ENCODE measurements at places on chromosomes 7 and 10. TPM values are rescaled to one million over a fixed set of nuclear protein-coding genes. Genes with fewer than 3 reads are reported as not detected.

Gene MMRN2
- total RNA-seq, result 0.40 TPM

DNA sequence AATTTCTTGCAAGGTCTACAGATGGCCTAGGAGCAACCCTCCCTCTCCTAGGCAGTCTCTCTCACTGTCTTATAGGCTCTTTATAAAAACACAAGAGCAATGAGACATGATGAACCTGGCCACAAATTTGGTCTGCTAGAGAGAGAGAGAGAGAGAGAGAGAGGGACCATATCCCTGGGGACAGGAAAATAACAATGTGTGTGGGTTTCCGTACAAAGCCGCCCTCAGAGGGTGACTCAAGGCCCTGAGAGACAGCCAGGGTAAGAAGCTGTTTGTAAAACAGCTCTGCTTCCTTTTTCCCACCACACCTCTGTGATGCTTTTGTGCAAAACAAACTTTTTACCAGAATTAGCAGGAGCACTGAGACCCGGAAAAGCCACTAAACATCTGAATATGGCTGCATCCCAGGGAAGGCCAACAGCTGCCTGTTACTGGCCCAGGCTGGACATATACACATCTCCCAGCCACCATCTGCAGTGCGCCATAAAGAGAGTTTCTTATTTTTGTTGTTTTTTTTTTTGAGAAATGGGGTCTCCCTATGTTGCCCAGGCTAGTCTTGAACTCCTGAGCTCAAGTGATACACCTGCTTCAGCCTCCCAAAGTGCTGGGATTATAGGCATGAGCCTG is 18.4 kb downstream of the GIMAP5 start:
- H3K4me1 ChIP-seq, result no peaks in the 10 kb centered on the region
- no peaks in the 10 kb centered on the region for H3K36me3 ChIP-seq
- no peak for DNase-seq

DNA sequence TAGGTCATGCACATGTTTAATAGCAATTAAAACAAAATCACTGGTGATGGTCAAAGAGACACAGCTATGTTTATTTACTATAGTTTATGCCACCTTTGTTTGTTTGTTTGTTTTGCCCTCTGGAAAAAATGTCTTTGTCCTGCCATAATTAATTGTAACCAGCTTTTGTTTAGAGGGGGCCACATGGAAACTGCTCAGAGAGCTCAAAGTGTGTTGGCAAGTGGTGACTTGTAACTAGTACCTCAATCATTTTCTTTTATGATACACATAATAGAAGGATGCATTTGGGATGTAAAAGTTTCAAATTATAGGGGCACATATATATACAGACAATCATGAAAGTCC is 40.2 kb downstream of the GRK5 start:
- no peaks in the 10 kb centered on the region for H3K36me3 ChIP-seq
- DNase-seq, result no peak
- H3K27ac ChIP-seq, result peak overlapping the region; percentile 98
- H3K27me3 ChIP-seq, result no peaks in the 10 kb centered on the region
- H3K4me1 ChIP-seq, result peaks cover 58% of the 10 kb centered on the region

DNA sequence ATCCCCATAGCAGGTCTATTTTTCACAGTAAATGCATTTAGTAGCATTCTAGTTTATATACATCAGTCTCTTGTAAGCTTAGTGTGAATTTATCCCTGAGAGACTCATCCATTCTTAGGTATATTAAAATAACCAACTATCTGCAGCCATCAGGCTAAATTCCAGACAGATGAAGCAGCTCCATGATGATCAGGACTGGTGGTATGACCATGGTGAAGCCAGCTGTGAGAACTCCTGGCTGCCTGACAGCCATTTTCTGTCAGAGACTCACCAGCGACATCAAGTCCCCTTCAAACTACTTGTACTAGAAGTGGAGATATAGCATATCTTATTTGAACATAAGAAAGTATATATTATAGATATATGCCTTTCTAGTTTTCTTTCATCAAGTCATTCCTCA is 70.3 kb upstream of the GSDME start:
- no peaks in the 10 kb centered on the region for H3K36me3 ChIP-seq
- no peak overlapping the region for H3K27ac ChIP-seq
- no peak overlapping the region for H3K4me3 ChIP-seq
- DNase-seq, result no peak
- peaks cover 37% of the 10 kb centered on the region for H3K4me1 ChIP-seq

DNA sequence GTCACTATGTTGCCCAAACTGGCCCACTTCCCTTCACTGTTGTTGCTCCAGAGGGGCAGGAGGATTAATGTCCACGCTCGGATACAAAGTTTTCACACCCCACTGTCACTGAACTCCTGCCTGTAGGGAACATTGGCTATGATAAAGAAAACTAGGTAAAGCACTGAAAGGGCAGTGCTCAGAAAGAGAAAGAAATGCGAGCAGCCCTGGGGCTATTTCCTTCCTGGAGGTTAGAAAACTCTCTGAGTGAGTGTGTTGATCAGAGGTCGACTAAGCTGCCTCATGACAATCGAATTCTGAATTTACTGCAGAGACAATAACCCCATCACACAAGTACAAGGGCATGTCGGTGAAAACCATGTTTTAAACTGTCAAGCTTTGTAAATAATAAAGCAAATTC is 227.2 kb upstream of the PITRM1 start:
- no peaks in the 10 kb centered on the region for H3K27me3 ChIP-seq
- H3K36me3 ChIP-seq, result no peaks in the 10 kb centered on the region
- no peak overlapping the region for H3K4me3 ChIP-seq
- H3K4me1 ChIP-seq, result peaks cover 57% of the 10 kb centered on the region
- DNase-seq, result no peak

DNA sequence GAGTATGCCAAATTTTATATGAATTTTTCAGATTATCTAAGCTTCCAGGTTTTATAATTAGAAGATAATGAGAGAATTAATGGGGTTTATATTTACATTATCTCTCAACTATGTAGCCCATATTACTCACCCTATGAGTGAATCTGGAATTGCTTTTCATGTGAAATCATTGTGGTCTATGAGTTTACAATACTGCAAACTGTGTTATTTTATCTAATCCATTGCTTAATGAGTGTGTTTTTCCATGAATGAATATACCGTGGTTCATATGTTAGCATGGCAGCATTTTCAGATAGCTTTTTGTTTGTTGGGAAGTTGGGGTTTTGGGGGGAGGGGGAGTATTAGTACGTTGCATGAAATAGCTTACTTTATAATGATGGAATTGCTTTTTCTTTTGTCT is 44.5 kb downstream of the FGFBP3 start:
- H3K27ac ChIP-seq, result no peak overlapping the region
- DNase-seq, result no peak
- no peaks in the 10 kb centered on the region for H3K27me3 ChIP-seq
- H3K4me3 ChIP-seq, result no peak overlapping the region
- no peaks in the 10 kb centered on the region for H3K4me1 ChIP-seq

Gene SEMA3A
- 0.65 TPM for total RNA-seq

Data from chondrocyte (in vitro differentiated cells).